ENCODE measurements at places on chromosomes 1 and 21. TPM values are rescaled to one million over a fixed set of nuclear protein-coding genes. Genes with fewer than 3 reads are reported as not detected.

ANKRD65 gene
- total RNA-seq: 8.1 TPM

DCST1 gene
- total RNA-seq: not detected

NAV1 gene
- 31.4 TPM for total RNA-seq

CAPN8 gene
- total RNA-seq: 0.82 TPM

SUSD4 gene
- 12.1 TPM for total RNA-seq

TTLL10 gene
- total RNA-seq: not detected

EPS8L3 gene
- not detected for total RNA-seq

SH2D2A gene
- total RNA-seq: 0.27 TPM

DRAM2 gene
- 55.0 TPM for total RNA-seq

PTAFR gene
- 2.0 TPM for total RNA-seq

RNU1-4 gene
- under 0.01 TPM for total RNA-seq

All from camera-type eye (tissue), 1 donor.